ENCODE measurements at places on chromosomes 4 and X.

DNA sequence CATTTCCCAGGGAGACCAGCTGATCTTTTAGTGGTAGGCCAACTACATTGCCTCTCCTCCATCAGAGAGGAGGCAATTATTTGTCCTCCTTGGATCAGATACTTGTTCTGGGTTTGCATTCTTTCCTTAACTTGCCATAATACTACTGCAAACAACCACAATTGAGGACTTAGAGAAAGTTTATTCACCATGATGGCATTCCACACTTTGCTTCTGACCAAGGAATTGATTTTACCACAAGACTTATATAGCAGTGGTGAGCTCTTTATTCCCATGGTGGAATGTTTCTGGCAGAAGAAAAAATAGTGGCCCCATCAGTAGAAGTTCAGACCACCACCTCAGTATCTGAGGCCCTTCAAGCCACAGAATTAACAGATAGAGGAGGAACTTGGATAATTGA is 123.9 kb upstream of the PPP3CA start:
- no peak for DNase-seq

DNA sequence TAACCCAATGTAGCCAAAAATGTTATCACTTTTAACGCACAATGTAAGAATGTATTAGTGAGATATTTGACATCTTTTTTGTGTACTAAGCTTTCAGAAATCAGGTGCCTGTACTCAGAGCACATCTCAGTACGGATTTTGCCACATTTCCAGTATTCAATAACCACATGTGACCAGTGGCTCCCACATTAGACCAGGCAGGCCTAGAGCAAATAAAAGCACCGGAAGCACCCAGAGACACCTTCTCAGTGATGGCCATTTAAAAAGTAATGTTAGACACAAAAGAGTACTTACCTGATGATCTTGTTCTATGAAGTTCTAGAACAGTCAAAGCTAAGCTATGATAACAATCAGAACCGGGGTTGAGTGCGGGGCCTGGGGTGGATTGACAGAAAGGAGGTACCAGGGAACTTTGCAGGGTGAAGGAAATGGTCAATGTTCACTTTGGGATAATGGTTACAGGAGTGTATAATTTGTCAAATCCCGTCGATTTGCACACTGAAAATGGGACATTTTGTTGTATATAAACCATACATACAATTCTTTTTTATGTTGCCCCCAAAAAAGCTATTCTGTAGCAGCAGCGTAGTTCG is 1.2 kb downstream of the CTPS2 start:
- no peak for DNase-seq

- DNase-seq, result no peak
Observed at GRCh38 chr4:17763416-17763815, 18.0 kb downstream of the FAM184B start.

DNA sequence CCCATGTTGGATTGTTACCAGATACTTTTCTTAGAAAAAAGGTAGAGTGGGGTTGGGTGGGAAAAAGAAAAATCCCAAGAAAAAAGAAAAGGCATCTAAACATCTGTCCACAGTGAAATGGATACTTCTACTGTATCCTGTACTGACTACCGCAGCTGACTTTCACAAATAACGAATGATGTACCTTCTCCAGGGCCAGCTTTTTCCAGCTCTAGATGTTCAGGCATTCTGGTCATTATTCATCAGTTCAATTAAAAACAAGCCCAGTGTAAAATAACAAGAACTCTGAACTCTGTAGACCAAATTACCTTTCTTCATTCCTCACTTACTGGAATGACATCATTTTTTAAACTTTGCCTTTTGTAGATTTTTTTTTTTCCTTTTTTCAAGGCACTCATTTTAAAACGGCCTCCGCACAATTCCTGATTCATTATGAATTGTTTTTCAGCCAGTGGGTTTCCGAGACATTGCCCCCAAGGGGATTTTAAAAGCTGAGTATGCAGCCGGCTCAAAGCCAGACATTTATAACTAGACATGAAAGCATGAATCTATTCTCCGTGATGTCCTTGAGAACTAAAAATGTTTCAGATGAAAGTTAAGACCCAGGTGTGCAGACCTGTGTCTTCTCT is 113.5 kb downstream of the PRKX start:
- no peak for DNase-seq

- peak; percentile 53 for DNase-seq
Observed at GRCh38 chrX:150361070-150361776, 1.9 kb upstream of the MAMLD1 start.

DNA sequence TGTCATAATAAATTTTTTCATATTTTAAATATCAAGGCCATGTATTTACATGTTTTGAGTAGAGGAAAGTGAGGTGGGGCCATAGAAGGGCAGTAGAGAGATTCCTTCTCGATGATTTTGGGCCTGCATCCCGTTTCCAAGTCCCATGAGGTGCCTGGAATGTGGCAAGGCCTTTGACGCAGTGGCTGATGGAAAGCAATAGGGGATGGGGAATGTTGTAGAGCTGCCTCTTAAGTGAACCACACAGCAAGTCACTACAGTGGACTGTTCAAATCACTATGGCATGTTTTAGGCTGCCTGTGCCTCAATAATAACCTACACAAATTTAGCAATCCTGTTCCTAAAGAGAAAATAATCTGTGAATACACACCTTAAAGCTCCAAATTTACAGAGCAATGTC is 48.3 kb downstream of the ANXA5 start:
- peak; percentile 73 for DNase-seq

GRCh38 chr4:83783215-83783614 is 247.3 kb downstream of the GPAT3 start:
- no peak for DNase-seq

- no peak for DNase-seq
Observed at GRCh38 chr4:78592088-78592783, 40.7 kb downstream of the ANXA3 start.

- no peak for DNase-seq
Observed at GRCh38 chr4:116537828-116538227, 547.5 kb downstream of the TRAM1L1 start.

DNA sequence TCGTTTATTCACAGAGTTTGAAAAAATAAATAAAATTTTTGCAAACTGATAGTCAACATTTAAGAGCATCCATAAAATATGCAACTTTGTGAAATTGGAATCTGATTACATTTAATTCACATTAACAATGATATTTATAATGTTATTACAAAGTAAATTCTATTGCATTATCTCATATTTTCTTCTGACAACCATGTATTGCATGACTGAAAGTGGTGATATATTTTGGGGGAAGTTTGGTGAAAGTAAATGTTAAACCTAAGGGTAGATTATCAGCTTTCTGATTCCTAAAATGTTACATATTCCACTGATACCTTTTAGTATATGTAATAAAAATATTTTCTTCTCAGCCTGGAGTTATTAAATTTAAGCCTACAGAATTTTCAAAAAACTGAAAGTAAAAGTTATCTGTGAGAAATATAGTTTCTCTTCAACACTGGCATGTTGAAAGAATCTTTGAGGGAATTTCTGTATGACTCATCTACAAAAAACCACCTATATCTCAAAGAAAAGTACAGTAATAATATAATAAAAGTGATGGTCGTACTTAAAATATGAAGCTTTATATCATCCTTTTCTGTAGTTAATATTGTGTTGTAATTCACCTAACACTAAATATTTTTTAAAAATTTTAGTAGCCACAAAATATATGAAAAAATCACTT is 1179.6 kb upstream of the PCDH7 start:
- DNase-seq, result no peak

DNA sequence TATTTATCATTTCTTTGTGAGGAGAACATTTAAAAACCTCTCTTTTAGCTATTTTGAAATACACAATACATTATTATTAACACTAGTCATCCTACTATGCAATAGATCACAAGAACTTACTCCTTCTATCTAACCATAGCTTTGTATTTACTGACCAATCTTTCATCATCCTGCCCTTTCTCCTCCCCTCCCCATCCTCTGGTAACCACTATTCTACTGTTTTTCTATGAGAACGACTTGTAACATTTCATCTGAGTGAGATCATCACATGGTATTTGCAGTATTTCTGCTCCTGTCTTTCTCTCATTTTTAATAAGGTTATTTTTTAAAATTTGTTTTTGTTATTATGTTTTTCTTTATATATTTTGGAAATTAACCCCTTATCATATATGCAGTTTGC is 331.8 kb downstream of the TEX13C start:
- DNase-seq, result no peak

GRCh38 chrX:153554519-153555167 is 37.2 kb downstream of the ATP2B3 start:
- no peak for DNase-seq

GRCh38 chr4:114464726-114465272 is 133.8 kb upstream of the UGT8 start:
- DNase-seq, result no peak

DNA sequence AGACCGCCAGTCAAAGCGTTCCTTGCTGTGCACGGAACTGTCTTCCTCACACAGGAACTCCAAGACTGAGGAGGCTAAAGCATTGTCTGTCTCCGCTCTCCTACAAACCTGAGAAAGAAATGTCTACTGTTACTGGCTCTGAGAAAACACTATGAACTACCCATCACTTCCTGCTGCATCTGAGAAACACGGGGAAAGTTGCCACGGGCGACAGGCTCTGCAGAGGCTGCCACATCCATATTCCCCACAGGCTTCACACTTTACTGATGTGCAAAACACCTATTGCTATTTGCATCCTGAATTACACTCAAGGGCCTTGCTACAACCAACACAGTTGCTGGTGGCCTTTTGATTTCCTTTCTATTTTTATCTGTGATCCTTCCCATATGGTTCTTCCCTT is 59.0 kb downstream of the AFAP1 start:
- no peak for DNase-seq

DNA sequence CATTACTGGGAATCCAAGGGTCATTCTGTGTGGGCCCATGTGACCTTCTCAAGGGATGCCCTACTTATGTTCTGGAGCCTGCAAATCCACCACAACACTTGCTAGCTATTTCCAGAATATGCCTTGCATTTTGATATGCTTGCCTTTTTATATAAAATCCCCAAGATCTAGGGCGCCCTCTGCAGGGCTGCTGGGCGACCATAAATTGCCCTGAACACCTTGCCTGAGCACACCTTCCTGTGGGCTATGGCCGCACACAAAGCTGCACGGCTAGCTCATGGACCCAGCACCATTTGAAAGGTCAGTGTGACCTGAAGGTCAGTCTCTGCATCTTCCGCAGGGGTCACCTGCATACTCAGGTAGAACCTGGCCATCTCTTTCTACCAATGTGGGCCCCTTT is 311.7 kb downstream of the NLGN4X start:
- DNase-seq, result no peak

- DNase-seq, result no peak
Observed at GRCh38 chr4:169089004-169089403, 78.9 kb upstream of the CBR4 start.

- DNase-seq, result no peak
Observed at GRCh38 chr4:138409670-138410069, 167.5 kb upstream of the SLC7A11 start.

- DNase-seq, result no peak
Observed at GRCh38 chrX:109732017-109732801, 848 bp downstream of the ACSL4 start.

DNA sequence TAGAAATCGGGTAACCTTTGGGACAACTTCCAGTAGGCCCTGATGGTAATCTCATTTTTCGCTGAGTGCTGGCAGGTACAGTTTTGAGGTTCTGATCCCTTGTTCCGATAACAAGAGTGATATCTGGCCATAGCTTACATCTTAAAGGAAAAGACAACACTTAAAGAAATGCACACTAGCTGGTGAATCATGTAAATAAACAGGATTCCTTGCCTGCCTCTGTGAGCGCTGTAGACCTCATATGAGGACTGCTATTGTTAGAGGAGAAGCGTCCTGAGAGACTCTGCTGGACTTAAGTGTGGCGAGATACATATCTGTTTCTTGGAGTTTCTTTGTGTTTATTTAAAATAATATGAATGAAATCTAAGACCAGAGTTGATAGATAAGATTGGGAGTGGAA is 149.3 kb upstream of the SLC4A4 start:
- DNase-seq, result no peak

DNA sequence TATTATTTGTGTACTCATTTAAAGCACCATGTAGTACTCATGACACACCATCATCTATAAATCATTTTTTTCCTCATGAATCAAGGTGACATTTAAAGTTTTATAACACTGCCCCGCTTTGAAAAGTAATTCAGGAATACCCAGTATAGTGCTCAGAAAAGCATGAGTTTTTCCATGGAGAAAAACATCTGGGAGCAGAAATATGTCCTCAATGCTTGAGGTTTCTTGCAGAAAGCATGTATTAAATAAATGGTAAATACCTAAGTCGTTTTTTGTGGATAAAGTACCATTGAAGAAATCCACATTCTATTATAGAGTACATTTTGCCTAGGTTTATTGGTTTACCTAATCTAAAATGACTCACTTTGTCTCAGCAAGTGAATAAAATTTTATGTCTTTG is 66.2 kb downstream of the UBA6 start:
- no peak for DNase-seq

- DNase-seq, result no peak
Observed at GRCh38 chr4:2125023-2125422, 65.9 kb downstream of the NAT8L start.

GRCh38 chrX:136214551-136214950 is 36.6 kb downstream of the MAP7D3 start:
- no peak for DNase-seq

DNA sequence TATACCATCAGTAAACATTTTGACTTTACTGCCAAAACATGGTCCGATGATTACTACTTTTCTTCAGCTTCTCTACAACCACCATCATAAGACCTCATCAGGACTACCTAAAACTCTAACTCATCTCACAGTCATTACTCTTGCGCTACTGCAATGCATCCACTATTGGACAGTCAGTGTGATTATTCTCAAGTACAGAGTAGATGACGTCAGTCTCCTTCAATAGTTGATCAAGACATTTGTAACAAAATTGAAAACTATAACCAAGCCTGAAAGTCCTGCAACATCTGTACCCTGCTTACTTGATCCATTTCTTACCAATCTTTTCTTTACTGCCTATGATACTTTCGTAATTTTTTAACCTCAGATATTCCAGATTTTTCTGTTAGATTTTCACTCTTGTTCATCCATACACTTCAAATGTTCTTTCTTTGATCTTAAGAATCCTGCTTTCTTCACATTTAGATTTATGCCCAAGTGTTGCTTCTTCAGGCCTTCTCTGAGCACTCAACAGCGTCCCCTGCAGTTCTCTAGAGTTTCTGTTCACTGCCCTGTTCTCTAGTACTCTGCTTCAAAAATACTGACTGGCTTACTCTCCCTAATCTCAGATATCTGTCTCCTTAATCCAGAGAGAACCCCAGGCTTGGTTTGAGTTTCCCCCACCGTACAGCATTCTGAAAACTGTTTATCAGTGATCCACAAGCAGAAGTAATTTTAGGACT is 1517.6 kb downstream of the STIM2 start:
- no peak for DNase-seq

DNA sequence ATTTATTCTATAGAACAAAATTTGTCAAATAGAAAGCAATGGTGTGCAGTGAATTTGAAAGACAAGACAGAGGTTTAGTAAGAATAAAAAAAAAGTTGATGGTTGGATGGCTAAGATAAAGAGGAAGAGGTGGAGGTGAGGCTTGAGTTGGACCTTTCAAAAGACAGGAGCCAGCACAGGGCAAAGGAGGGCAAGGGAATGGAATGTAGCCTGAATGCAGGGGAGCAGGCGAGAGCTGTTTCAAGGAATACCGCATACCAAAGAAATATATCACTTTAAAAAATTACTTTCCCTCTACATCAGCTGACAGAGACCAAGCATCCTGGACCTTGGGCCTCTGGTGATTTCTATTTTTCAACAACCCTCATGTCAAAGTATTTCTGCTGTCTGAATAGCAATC is 38.0 kb upstream of the CXXC4 start:
- no peak for DNase-seq

GRCh38 chr4:112144546-112145325 is 518 bp upstream of the FAM241A start:
- peak; percentile 74 for DNase-seq

- DNase-seq, result no peak
Observed at GRCh38 chrX:118720058-118720707, 7.2 kb upstream of the IL13RA1 start.
